ENCODE measurements at places on chromosomes 3 and 15. TPM values are rescaled to one million over a fixed set of nuclear protein-coding genes. Genes with fewer than 3 reads are reported as not detected.

DNA sequence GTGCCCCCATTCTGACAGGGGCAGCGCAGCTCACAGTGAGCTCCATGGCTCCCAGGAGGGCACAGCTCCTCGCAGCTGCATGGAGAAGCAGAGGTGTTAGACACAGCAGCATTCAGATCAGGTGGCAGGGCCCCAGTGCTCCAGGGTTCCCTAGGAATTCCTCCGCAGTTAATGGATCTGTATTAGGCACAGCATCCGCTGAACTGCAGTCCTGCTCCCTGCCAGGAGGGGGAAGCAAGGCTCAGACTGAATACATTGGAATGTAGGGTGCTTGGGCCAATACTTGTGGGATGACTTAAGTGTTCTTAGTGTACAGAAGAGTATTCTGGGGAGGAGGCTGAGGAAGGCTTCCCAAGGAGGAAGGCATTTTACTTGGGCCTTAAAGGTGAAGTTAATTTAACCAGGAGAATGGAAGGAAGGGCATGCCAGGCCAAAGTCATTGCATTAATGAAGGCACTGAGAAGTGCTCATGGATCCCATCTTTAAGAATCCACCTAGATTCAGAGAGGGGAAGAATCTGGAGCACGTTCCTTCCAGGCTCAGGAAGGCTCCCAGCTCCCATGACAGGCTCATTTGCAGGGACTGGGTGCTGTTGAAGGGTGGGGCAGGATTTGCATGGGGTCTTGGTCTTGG, 111.6 kb downstream of the RAB11A start:
- no peak for ATAC-seq

GRCh38 chr15:80491163-80491847, 87.1 kb downstream of the ARNT2 start:
- ATAC-seq = no peak

DNA sequence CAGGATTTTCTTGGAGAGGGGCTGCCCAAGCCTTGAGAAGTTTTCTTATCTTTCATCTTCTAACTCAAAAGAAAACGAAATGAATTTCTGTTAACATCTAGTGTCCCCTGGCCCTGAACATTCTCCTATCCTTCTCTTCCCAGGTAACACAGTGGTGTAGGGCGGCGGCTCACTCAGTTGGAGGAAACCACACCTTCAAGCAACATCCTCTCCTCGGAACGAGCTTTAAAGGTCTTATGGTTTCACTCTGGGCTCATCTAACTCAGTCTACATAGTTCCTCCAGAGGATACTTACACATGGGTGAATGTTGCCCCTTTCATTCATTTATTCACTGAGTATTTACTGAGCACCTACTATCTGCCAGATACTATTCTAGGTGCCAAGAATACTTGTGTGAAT, 31.0 kb upstream of the KLHL6 start:
- ATAC-seq = peak; percentile 69

DNA sequence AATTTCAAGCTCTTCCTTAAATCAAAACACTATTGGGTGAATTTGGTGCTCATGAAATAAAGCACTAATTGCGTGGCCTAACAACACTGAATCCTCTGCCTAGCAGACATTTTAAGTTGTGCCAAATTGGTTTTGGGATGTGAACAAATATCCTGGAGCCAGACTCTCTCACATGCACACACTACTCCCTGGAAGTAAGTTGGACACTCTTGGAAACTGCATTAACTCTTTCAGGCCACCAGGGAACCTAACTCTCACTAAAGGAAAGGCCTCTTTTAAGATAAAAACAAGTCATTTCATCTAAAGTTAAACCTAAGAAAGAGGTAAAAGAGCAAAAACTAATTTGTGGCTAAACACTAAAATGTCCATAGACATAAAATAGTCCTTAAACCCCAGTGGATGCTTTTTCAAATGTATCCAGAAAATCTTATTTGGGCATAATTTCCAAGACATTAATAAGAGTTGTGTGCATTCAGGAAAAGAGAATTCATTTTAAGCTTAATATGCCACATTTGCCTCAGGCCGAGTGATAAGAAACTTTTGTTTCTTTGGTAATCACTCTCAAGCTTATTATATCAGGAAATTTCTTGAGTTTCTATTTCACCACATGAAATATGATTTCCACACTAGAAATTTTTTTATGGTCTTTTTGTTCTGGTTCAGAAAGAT, 61.8 kb downstream of the ZBTB20 start:
- ATAC-seq = no peak

DNA sequence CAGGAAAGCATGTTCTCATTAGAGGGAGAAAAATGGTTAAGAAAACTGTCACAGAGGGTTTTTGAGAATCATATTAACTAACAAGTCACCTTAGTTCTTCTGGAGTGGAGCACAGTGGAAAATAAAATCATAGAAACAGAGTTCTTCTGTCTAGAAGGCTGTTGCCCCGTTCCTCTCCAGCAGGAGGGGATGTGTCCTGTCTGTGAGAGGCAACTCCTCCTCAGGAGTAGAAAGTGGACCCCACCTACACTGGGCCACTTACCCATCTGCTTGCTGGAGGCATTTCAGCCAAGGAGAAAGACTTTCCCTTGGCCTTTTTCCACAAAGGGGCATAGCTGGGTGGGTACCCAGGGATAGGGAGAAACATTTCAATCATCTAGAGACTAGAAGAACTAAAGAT, 106.6 kb downstream of the SSR3 start:
- ATAC-seq = peak; percentile 37

- ATAC-seq = no peak
Observed at GRCh38 chr3:40437889-40438288, 19.2 kb upstream of the RPL14 start.

- ATAC-seq = peak; percentile 86
Observed at GRCh38 chr3:32401556-32402081, 10.0 kb downstream of the CMTM7 start.

DNA sequence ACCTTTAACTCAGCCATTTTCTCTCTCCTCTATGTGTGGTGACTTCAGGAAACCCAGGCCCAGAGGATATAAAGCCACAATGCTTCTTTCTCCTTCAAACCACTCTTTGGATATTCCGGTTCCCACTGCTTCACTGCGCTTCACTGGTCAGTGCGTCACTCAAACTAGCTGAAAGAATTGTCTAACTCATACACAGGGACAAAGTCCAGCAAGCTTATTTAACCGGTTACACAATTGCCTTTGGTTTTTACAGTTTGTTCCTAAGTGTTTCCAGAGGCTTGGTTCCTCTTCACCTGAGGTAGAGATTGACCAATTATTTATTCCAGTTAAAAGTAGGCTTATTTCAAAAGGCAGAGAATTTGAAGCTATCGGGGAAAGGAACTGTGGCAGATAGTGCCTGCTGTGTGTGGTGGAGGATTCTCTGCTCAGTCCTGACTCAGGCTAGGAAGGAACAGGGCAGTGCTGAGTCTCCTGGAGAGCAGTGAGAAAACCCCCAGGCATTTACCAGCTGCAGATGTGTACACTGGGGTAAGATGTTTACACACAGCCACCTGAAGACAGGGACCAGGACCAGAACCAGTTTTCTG, at the start of gene HGD:
TSS of gene HGD (minus strand) at position 145 of the 587 bp plus-strand sequence. CDS start at position 17, 128 bp downstream.
- ATAC-seq = no peak

DNA sequence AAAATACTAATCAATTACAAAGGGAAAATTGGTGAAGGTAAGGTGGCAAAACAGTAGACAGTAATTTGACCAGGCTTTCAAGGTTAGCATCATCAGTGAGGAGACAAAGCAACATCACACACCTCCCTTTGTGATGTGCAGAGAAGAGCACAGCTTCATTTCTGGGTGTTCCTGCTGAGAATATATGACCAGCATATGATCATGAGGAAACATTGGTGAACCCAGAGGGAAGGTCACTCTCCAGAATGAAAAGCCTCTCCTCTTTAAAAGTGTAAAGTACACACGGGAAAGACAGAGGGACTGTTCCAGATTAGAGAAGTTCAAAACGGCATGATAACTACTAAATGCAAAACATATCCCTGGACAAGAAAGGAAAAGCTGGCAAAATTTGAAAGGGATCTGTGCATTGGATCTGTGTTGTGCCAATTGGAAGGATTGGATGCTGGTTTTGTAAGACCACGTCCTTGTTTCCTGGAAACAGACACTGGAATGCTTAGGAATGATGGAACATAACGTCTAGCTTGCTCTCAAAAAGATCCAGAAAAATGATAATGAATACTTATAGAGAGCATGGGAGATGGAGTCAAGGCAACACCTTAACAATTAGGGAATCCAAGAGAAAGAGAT, 80.6 kb upstream of the MITF start:
- ATAC-seq = no peak

DNA sequence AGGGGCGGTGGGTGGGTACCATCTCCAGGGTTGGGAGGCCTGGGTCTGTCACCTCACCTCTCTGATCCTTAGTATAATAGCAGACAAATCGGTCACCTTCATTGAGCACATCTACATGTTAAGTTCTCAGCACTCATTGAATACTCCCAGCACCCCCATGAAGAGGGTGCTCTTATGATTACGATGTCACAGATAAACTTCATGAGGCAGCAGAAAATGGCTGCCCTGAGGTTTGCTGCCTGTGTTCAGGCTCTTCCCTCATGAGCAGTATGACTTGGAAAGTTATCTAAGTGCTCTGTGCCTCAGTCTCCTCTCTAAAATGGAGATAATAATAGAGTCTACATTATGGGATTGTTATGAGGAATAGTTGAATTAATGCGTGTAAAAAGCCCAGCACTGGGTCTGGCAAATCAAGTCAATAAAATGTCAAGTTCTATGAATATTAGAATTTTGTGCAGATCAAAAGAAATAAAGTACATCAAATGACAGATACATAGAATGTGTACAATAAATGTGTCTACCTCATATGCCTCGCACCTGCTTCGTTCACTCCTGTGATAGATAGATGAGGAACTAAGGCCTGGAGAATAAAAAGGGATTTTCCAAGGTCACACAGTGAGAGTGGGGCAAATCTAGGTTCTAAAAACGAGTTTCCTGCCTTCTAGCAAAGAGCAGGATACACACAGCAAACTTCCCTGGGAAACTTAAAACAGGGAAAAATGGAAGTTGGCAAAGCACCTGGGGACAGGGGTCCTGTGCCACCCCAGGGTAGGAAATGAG, 142.2 kb upstream of the MRPS22 start:
- no peak for ATAC-seq

DNA sequence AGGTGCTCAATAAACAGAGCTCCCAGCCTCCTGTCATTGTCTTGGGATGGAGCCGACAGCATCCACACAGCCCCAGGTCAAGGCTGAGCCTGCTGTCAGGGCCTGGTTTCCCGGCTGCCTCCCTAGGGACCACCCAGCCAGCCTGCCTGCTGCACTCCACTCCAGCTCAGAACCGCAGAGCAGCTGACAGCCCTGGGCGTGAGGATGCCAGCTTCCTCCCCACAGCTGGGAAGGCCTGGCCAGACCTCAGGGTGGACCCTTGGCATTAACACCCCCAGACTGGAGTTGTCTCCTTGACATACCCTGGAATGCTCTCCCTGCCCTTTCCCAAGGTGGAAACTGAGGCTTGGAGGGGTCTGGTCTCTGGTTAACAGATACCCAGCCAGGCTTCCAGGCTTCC, 112.0 kb downstream of the WNT7A start:
- no peak for ATAC-seq

GRCh38 chr3:106130384-106131198, 261.8 kb upstream of the CBLB start:
- peak; percentile 18 for ATAC-seq

GRCh38 chr3:98732286-98733052, 30.7 kb upstream of the ST3GAL6 start:
- peak; percentile 37 for ATAC-seq

DNA sequence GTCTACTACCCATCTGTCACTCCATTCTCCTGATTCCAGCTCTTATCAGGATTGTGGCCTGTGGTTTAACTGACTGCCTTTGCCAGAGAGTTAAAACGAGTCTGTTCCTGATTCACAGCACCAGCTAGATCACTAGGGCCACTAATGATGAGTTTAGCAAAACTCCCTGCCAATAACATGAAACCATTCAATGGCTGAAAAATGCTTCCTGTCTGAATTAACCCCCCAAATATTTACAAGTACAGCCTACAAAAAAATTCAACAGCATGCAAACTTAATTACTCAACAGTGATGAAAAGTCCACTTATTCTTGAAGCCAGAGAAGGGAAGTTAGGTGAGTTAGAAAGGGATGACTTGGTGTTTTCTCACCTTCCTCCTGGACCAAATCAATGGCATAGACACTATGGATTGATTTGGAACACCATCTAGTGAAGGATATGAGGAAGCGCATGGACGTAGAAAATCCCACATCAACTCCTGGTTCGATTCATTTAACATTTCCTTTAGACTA, 141.4 kb downstream of the TGFBR2 start:
- ATAC-seq = no peak

DNA sequence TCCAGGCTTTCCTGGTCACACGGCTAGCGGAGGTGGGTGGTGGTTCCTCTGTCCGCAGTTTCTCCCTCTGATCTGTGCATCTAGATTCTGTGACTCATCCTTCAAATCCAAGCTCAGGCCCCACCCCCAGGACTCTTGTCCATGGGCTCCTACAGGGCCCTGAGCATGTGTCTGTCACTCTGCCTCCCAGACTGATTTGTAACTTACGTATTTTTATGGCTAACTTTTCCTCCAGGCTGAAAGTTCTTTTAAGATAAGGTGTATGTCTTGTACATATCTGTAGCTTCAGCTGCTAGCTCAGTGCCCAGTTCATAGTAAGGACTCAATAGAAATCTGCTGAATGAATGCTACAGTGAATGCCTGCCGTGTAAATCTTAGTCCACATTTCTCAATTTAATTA, 8.0 kb downstream of the ESYT3 start:
- no peak for ATAC-seq

- ATAC-seq = no peak
Observed at GRCh38 chr15:32668942-32669341, 27.4 kb downstream of the SCG5 start.

GRCh38 chr3:11535243-11535960, 108.3 kb downstream of the VGLL4 start:
- no peak for ATAC-seq

GRCh38 chr3:10551821-10552630, 46.6 kb upstream of the ATP2B2 start:
- ATAC-seq = peak; percentile 82

DNA sequence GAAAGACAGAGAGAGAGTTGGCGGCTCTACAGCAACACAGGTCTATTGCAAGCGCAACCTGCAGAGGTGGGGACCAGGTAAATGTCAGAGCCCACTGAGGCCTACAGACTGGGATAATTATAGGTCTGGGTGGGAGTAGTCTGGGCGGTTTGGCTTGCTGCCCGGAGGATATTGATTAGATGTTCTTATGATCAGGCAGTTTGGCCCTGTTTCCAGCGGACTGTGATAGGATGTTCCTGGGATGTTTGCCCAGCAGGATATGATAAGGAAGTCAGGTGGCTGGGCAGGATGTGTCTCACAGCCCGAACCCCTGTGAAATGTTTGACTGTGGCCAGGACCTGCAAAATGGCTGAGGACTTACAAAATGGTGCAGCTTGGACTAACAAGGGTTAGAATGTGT, 364.9 kb downstream of the NAALADL2 start:
- ATAC-seq = no peak

- no peak for ATAC-seq
Observed at GRCh38 chr3:183249006-183249718, 3.9 kb upstream of the B3GNT5 start.

Gene USP19
- total RNA-seq = 33.4 TPM

Gene UCN2
- not detected for total RNA-seq

Gene SLC28A2
- not detected for total RNA-seq

Gene TLR9
- total RNA-seq = 0.30 TPM

Gene GABRR3
- total RNA-seq = not detected

Gene COL6A5
- total RNA-seq = not detected

Gene SOX2
- not detected for total RNA-seq
